A549 treated with GW870086 at 1 μM for 4 hours (cell line): ENCODE measurements at places on chromosomes 2 and 18. TPM values are rescaled to one million over a fixed set of nuclear protein-coding genes. Genes with fewer than 3 reads are reported as not detected.

PTH2R gene
- total RNA-seq = not detected in 5 replicates

ITPRIPL1 gene
- total RNA-seq = not detected in 5 replicates

KATNAL2 gene
- 1.5 to 2.9 TPM (median 1.9 TPM) in 5 replicates for total RNA-seq

ACVR1C gene
- total RNA-seq = 0.03 to 0.05 TPM in 2 of 5 replicates, not detected in the others

GREB1 gene
- total RNA-seq = 1.7 to 3.7 TPM (median 3.0 TPM) in 5 replicates

TEX44 gene
- total RNA-seq = not detected in 5 replicates

ARID5A gene
- total RNA-seq = 3.6 to 5.5 TPM (median 5.3 TPM) in 5 replicates

B3GNT7 gene
- total RNA-seq = 2.9 to 3.5 TPM (median 3.4 TPM) in 5 replicates

CYP26B1 gene
- 9.6 to 15.0 TPM (median 12.8 TPM) in 5 replicates for total RNA-seq

SERPINB3 gene
- total RNA-seq = 0.07 to 0.13 TPM (median 0.10 TPM) in 3 of 5 replicates, not detected in the others

SLC4A5 gene
- 0.11 to 0.47 TPM (median 0.20 TPM) in 5 replicates for total RNA-seq

FEV gene
- not detected in 5 replicates for total RNA-seq

HOXD12 gene
- not detected in 5 replicates for total RNA-seq

MEP1B gene
- total RNA-seq = 0.05 TPM in 1 of 5 replicates, not detected in the others

TRIM54 gene
- total RNA-seq = 0.67 to 1.1 TPM (median 0.72 TPM) in 5 replicates

DNAJC27 gene
- total RNA-seq = 1.5 to 2.8 TPM (median 2.2 TPM) in 5 replicates

SPDYA gene
- total RNA-seq = 0.08 to 0.47 TPM (median 0.24 TPM) in 5 replicates

MOGAT1 gene
- not detected in 5 replicates for total RNA-seq

NMUR1 gene
- 0.03 TPM in 1 of 5 replicates, not detected in the others for total RNA-seq

ADAM23 gene
- total RNA-seq = 5.5 to 9.9 TPM (median 9.5 TPM) in 5 replicates

ITGB6 gene
- total RNA-seq = 0.59 to 0.91 TPM (median 0.78 TPM) in 5 replicates

OTOS gene
- total RNA-seq = not detected in 5 replicates

STRADB gene
- total RNA-seq = 19.4 to 29.2 TPM (median 23.7 TPM) in 5 replicates

C2orf49 gene
- 9.3 to 15.0 TPM (median 12.9 TPM) in 5 replicates for total RNA-seq

ZNF521 gene
- not detected in 5 replicates for total RNA-seq

RALBP1 gene
- 25.1 to 32.2 TPM (median 29.6 TPM) in 5 replicates for total RNA-seq

SGO2 gene
- 10.3 to 17.6 TPM (median 13.6 TPM) in 5 replicates for total RNA-seq

LBX2 gene
- 1.8 to 4.3 TPM (median 3.0 TPM) in 5 replicates for total RNA-seq

UGGT1 gene
- 16.4 to 22.9 TPM (median 21.8 TPM) in 5 replicates for total RNA-seq

ONECUT2 gene
- total RNA-seq = 0.25 to 0.61 TPM (median 0.34 TPM) in 5 replicates

PGAP1 gene
- total RNA-seq = 2.0 to 3.2 TPM (median 2.5 TPM) in 5 replicates

ALPI gene
- 0.06 to 0.15 TPM in 2 of 5 replicates, not detected in the others for total RNA-seq

GREB1L gene
- 1.8 to 4.5 TPM (median 3.4 TPM) in 5 replicates for total RNA-seq

LOXL3 gene
- total RNA-seq = 0.21 to 0.64 TPM (median 0.37 TPM) in 5 replicates

IL36A gene
- total RNA-seq = not detected in 5 replicates

ELOA2 gene
- not detected in 5 replicates for total RNA-seq
